ENCODE measurements at places on chromosomes 5 and 9.

DNA sequence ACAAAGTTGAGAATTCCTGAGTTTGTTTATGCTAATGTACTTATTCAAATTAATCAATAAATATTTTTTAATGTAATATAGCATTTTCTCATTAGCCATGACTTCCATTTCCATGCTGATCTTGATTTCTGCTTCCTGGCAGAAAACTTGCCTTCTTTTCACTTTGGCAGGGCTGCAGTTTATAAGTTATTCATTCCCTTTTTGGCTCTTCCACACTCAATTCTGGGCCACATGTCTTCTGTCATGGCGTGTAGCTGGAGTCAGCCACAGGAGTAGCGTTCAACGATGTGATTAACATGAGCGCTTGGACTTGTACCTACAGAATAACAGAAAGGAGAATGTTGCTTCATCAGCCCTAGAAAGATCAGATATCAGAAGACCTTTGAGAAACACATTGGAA is 172.9 kb downstream of the CFAP90 start:
- DNase-seq: no peak

- DNase-seq: peak; percentile 94
Measured at GRCh38 chr5:36373527-36374086, 71.9 kb upstream of the RANBP3L start.

GRCh38 chr9:127796225-127796813 is 6.4 kb upstream of the FPGS start:
- DNase-seq: no peak

DNA sequence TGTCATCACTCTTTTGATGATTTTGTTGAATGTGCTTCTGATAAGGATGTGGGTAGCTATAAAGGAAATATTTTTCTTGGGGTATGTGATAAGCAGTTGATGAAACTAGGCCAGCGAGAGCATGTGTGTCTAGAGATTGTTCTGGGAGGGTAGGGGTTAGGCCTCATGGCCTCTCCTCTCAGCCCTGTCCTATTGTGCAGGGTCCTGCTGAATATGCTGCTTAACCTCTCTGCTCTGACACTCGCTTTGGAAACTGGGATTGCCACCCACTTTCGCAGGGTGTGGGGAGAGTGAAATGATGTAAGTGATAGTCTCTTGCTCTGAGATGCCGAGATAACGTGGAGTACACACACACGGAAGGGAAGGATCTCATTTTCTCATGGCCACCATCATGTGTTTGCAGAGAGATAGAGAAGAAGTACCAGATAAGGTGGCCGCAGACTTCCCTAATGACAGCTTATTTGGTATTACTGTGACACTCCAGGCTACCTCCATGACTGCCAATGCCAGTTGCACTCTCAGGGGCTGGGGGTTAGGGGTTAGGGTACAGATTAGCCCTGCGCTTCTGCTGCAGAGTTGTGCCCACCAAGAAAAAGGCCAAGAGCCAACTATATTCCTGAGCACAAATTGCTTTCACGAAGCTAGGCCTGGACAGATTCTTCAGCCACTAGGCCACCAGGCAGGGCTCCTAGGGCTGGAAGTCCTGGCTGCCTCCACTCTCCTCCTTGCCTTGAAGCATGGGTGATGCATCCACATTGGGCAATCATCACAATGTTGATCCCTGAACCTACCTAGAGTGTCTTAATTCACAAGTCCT is 25.2 kb upstream of the TNFAIP8 start:
- no peak for DNase-seq

DNA sequence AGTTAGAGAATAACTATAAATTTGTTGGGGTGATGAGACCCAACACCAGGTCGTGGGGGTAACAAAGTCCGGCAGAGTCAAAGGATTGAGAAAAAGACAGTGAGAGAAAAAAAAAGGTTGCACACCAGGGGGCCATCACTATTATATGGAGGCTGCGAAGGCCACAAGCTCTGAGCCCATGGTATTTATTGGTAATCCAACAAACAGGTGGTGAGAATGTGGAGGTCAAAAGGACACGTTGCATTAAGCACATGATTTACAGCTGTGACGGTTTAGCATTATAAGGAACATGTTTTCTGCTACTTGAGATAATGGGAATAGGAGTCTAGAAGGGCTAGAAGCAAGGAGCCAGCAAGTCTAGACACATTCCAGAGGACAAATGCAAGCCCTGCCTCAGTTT is 2202.2 kb upstream of the C9orf72 start:
- no peak for DNase-seq

- no peak for DNase-seq
Measured at GRCh38 chr5:159199780-159200179, 9.6 kb downstream of the RNF145 start.

DNA sequence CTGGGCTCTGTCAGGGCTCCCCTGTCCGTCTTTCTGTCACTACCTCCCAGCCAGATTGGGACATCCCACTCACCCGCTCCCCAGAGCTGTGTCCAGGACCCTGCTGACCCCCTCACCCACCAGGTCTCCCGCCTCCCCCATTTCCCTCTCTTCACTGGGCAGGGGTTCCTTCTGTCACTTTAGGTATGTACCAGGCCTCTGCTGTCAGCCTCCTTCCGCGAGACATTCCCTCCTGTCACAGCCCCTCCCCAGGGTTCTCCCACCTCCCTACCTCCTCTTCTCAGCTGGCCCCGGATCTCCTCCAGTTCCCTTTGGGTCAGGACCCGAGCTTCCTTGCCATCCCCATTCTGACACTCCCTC is 488 bp downstream of the POLR1E start:
- no peak for DNase-seq

GRCh38 chr9:78892182-78892581 is 595.3 kb downstream of the PSAT1 start:
- DNase-seq: no peak

DNA sequence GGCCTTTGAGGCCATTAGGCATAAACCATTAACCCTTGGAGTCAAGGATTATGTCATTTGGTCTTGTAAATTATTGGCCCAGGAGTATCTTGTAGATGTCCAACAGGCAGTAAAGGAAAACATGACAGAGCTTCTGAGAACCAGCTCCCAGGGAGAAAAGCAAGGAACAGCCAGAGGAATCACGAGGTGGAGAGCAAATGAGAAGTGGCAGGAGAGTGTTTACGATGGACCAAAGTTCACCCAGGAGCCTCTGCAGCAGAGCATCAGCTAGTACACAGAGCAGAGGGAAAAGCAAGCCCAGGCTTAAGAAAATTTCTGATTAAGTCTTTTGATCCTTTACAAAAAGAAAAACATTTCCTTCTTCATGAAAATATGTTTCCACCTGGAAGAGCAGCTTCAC is 206.2 kb downstream of the NDUFS4 start:
- DNase-seq: no peak

Data from inflammatory macrophage (primary cell).